C1 segment of cervical spinal cord (tissue), 14 donors: ENCODE measurements at places on chromosomes 1 and 21.

- no peak for DNase-seq
Measured at GRCh38 chr1:54476530-54477109, 70.4 kb upstream of the SSBP3 start.

- DNase-seq, result no peak
Measured at GRCh38 chr1:203250911-203251310, 21.4 kb upstream of the CHIT1 start.

DNA sequence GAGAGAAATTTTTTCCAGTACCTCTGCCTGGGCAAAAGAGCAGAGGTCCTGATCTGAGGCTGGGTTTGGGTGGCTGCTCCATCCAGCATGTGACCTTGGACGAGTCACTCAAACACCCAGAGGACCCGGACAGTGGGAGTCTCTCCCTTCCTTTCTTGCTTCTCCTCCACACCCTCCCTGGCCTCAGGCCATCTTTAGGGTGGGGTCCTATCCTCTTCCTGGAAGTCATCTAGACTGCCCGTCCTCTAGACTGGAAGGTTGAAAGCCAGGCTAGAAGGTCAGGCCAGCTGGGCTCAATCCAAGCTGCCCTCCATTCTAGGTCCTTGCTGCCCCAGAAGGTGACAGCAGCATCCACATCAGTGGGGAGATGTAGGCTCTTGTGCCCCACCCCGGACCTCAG lies 599.5 kb downstream of the MATN1 start:
- no peak for DNase-seq

DNA sequence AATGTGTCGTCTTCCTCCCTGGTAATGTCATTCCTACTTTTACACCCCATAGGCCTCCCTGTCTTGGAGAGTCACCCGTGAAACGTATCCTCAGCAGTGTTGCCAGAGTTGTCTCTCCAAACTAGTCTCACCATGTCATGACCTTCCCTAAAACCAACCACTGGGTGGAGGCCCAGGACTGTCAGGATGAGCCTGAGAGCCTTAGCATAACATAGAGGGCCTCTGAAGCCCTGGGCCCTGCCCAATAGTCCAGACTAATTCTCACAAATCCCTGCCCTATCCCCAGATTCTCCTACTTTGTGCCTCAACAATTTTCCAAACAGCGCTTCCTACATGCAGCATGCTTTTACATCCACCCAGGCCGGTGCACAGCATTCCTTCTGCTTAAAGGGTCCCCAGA lies 29.3 kb upstream of the HSD3B1 start:
- no peak for DNase-seq

GRCh38 chr1:166588741-166589140 lies 250.5 kb upstream of the POGK start:
- DNase-seq, result no peak

DNA sequence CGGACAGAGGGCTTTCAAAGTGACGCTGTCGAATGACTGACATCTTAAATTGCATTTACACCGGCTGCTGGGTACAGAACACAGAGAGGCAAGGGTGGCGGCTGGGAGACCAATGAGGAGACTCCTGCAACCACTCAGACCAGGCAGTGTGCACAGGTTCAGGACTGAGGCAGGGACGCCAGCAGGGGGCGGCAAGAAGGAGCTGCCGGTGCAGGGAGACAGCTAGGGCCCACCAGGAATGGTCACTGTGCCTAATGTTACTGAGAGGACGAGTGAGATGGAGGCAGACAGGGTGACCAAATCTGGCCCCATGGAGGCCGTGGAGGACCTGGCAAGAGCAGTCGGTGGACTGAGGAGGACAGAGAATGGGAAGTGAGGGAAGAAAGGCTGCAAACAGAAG lies 23.5 kb downstream of the GLIS1 start:
- DNase-seq, result no peak

GRCh38 chr1:7930645-7931445 lies 9.8 kb downstream of the TNFRSF9 start:
- no peak for DNase-seq

DNA sequence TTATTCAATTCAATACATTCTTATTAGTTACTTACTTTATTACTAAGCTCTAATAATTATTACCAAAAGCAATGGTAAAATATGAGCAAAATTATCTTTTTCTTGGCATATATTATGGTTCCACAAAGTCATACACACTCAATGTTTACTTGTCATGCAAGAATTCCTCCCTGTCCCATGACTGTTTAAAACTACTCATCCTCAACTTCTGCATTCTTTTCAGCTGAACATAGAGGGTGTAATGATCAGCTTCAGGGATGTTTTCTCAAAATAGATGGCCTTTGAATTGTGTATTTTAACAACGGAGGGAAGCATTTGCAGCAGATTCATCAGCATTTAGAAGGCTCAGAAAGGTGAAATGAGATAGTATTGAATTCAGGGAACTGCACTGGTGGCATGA lies 499.0 kb downstream of the RWDD3 start:
- DNase-seq, result no peak

DNA sequence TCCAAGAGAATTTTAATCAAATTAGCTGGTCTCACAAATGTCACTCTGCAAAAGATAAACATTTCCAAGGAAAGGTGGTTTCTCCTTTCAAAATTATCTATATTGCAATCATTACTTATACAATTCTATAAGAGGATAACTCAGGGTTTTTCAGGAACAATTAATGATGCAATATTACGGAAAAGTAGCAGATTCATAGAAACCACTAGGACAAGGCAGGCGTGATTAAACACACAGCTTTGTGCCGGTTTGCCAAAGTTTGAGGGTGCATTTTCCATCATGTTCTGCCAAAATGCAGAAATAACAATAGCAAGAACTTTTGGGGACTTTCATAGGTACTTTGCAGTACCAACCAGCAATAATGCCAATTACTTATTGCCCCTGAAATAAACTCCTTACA lies 605 bp downstream of the TNFRSF9 start:
- DNase-seq, result no peak

DNA sequence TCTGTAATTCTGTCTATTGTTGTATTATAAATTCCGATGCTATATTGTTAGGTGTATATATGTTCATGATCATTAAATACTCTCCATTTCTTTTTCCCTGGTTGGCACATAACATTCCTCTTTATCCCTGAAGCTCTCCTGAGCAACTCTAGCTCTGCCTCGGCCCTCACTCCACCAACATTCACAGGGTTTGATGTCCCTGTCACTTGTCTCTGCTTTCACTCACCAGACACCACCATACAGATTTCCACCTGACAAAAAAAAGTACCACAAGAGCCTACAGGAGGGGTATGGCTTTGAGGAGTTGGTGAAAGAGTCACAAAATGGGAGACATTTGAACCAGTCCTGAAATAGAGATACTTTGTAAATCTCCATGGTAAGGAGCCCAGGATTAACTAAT lies 8.8 kb upstream of the TSPEAR start:
- no peak for DNase-seq

- DNase-seq, result no peak
Measured at GRCh38 chr1:118791094-118791691, 196.9 kb downstream of the TBX15 start.

- DNase-seq, result no peak
Measured at GRCh38 chr1:37868466-37868865, 9.1 kb upstream of the MTF1 start.

- DNase-seq, result no peak
Measured at GRCh38 chr21:42473498-42474042, 22.5 kb downstream of the RSPH1 start.

GRCh38 chr1:64302971-64303370 lies 99.5 kb downstream of the UBE2U start:
- no peak for DNase-seq

DNA sequence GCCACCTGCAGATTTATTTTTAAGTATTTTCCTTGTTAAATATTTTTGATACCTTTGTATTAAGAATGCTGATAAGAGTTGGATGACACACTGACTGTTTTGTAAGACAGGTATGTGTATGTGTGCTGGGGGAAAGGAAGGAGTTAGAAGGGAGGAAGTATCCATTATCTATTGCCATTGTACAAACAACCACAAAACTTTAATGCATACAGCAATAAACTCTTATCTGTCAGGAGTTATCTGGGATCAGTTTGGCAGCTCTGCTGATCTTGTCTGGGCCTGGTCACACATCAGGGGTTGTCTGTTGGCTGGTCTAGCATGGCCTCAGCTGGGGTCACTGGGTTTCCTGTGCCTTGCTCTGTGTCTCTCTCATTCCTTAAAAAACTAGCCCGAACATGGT lies 423.9 kb upstream of the USP24 start:
- DNase-seq, result no peak

DNA sequence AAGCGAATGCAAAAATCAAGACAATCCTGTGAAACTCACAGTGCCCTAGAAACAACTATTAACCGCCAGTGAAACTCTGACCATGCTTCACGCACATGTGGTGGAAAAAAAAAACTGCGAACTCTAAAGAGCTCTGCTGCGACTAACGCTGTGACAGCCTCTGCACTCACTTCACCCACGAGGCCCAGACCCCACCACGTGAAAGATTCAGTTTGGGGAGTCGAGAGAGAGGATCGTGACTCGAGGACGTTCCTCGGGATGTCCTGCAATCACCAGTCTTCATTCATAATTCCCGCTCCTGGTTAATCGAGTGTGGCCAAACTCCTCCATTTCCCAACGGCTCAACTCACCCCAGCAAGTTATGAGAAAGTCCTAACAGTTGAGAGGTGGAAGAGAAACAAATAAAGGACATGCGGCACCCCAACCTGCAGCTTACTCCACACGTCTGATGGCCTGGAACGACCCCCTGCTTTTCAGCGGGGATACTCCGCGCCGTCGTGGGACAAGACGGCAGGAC lies 1.1 kb downstream of the SERBP1 start:
- peak; percentile 32 for DNase-seq

DNA sequence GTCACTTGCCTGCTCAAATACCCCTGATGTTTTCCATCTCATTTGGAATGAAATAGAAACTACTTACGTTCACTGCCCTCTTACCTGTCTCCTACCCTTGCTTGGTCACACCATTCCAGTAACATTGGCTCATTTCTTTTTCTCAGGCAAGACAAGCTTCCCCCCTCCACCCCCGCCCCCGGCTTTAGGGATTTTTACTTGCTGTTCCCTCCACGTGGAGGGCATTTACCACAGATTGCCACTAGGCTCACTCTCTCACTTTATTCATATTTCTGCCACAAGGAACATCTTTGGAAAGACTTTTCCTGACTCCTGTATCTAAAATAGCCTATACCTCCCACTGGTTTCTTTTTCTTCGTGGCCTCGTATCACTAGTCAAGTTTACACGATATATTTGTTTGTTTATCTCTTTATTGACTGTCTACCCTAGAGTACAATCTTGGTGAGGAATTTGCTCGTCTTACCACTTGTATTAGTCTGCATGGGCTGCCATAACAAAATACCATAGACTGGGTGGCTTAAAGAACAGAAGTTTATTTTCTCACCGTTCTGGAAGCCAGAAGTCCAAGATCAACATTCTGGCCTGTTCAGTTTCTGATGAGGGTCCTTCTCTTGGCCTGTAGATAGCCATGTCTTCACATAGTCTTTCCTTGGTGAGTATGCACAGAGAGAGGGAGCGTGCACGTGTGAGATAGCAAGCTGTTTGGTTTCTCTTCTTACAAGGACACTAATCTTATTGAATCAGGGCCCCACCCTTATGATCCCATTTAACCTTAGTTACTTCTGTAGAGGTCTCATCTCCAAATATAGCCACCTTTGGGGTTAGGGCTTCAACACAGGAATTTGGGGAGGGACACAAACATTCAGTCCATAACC lies 126.2 kb downstream of the NRDC start:
- no peak for DNase-seq

GRCh38 chr21:27561116-27561515 lies 594.2 kb upstream of the ADAMTS5 start:
- DNase-seq, result no peak

DNA sequence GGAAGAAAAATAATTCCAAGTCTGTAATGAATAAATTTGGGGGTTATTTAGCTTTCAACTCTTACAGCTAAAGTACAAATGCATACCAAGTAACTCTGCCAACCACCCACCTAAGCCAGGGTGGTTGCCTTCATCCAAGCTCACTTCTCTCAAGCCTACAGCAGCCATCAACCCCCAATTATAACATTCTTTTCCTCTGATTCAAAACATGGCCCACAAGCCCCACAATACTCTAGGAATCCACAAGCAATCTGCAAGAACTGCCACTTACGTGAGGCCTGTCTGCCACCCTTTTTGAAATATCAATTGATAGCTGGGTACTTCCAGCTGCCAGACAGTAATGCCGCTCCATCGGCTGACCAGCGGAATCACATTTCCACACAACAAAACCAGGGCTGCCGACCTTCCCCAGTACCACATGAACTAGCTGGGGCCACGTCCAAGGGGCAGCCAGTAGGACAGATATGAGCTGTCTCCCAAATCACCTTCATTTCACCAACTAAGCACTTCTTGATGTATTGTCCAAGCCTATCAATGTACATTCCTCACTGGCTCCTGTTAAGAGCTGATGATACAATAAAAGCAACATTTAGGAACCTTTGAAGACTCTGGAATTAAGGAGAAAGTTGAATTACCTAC lies 3.2 kb downstream of the LBR start:
- no peak for DNase-seq

DNA sequence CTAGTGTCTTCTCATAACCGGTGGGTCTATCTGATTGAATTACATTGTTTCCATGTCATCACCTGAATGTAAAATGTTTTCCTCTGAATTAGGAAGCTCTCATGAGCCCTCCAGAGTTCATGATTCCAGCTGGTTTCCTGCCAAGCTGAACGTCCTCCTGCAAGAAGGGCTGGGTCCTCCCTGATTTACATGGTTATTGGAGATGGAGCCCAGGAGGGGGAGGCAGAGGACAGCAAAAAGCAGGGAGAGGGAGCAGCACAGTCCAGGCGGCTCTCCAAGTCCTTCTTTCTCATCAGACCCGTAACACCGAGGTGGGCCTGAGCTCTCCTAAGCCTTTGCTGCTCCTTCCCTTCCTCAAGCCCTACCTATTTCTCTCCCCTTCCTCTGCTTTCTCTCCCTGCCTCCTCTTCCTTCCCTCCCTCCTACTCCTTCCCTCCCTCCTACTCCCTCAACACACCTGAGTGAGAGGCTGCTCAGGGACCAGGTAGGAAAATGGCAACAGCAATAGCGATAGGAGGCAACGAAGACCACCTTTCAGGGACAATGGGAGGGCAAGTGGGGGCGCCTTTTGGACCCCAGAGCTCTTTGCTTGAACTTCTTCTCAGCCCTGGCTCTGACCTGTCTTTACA lies 265.9 kb downstream of the PRDM2 start:
- peak; percentile 3 for DNase-seq

GRCh38 chr1:201709564-201710295 lies 119.2 kb upstream of the IPO9 start:
- DNase-seq, result peak; percentile 69

DNA sequence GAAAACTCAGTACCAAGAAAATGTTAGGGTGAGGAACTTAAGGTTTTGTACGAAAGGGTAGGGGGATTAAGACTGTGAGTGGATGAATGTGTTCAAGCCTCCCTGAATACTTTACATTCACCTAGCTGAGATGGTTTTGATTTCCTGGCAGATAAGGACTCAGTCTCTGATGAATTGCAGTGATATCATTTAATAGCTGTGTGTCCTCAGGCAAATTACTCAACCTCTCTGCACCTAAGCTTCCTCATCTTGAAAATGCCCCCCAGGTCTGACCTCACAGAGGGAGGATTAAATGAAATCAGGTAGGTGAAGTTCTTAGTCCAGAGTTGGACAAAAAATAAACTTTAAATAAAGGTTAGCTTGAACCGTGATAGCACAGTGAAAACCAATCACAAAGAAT lies 48.4 kb downstream of the CAMK2N1 start:
- DNase-seq, result no peak
